ENCODE measurements at places on chromosomes 13 and 19. TPM values are rescaled to one million over a fixed set of nuclear protein-coding genes. Genes with fewer than 3 reads are reported as not detected.

CLDND2 gene
- total RNA-seq, result not detected

SHISA7 gene
- 0.06 TPM for total RNA-seq

CCDC70 gene
- not detected for total RNA-seq

DNA sequence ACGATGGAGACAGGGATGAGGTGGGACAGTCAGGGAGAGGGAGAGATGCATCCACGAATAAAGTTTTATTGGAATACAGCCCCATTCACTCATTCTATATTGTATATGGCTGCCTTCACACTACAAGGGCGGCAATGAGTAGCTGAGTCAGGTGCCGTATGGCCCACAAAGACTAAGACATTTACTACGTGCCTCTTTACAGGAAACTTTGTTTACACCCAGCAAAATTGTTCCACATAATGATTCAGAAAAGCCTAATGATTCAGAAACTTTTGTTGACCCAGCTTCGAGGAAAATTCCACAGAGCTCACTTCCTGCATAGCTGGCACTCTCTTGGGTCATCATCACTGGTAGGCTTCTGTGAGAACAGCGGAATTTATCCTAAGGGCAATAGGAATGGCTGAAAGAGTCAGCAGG is 87.3 kb upstream of the PEG3 start:
- DNase-seq, result peak; percentile 1

DNA sequence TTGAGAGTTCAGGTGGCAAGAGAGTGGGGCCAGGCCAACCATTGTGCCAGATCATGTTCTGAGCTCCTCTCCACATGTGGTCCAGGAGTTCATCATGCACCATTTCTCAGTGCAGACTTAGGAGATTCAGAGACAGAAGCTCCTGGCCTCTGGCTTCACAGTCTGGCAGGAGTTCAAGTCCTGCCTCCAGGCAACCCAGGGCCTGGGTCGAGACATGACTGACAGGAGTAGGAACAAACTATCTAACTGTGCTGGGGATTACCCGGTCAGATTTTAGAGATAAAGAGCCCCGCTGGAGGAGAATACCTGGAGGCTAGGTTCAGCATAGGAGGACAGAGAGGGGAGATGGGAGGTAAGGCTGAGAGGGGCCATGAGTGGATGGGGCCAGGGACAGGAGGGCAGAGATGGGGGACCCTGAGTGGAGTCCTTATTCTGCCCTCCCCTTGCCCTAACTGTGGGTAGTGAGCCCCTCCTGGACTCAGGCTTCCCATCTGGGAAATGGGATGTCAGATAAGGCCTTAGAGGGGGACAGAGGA is 906 bp upstream of the CYP4F11 start:
- DNase-seq, result no peak
